ENCODE measurements at places on chromosomes 6 and 20.

- DNase-seq = no peak
Observed at GRCh38 chr6:74366634-74367033, 670.6 kb downstream of the CD109 start.

DNA sequence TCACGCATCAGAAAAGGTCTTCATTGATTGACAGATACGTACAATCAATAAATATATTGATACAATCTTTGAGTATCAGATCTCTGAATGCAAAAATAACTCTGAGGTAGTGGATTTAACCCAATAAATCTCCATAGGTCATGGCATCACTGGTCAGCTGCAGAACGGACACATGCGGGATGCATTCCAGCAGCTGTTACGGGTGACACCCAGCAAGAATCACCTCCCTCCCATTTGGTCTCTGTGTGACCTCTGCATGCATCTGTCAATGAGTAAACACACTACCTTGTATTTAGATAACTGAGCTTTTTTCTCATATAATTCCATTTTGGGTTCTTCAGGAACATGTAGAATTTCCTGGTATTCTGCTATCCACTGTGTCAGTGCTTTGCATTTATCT, 285.4 kb downstream of the SYNE1 start:
- DNase-seq = no peak

GRCh38 chr6:112038268-112038667, 15.6 kb upstream of the CCN6 start:
- no peak for DNase-seq

DNA sequence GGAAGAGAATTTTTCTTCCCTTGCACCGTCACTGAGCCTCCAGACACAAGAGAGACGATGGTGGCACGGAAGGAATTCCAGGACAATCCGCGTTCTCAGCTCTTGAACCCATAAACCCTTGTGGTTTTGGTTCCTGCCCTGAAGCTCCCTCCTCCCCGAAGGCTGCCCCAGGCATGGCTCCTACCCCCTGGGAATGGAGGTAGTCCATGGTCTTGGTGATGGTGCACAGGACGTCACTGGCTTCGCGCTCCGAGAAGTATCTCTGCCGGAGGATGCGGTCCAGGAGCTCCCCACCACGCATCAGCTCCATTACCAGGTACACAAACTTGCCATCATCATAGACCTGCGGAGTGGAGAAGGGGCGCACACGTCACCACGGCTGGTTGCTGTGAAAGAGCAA, 47.5 kb upstream of the MPC1 start:
- no peak for DNase-seq

- DNase-seq = no peak
Observed at GRCh38 chr6:38549180-38549579, 90.5 kb downstream of the BTBD9 start.
